ENCODE measurements at places on chromosomes 2 and 18. TPM values are rescaled to one million over a fixed set of nuclear protein-coding genes. Genes with fewer than 3 reads are reported as not detected.

GCG gene
- not detected for total RNA-seq

- peak; percentile 12 for DNase-seq
These were observed 820.5 kb upstream of the POU3F3 start for GRCh38 chr2:104033399-104033798.

GRCh38 chr2:228624733-228625132 lies 443.2 kb upstream of the SPHKAP start:
- DNase-seq = no peak

- DNase-seq = no peak
These were observed 55.5 kb downstream of the DPP4 start for GRCh38 chr2:162018530-162018929.

GRCh38 chr2:207091176-207091575 lies 74.6 kb downstream of the KLF7 start:
- no peak for DNase-seq

- no peak for DNase-seq
These were observed at the start of gene FABP1 for GRCh38 chr2:88127888-88128653. TSS of gene FABP1 (minus strand) at chr2:88128062. CDS start at chr2:88128017, 45 bp downstream.

XDH gene
- 6.1 TPM for total RNA-seq

DNA sequence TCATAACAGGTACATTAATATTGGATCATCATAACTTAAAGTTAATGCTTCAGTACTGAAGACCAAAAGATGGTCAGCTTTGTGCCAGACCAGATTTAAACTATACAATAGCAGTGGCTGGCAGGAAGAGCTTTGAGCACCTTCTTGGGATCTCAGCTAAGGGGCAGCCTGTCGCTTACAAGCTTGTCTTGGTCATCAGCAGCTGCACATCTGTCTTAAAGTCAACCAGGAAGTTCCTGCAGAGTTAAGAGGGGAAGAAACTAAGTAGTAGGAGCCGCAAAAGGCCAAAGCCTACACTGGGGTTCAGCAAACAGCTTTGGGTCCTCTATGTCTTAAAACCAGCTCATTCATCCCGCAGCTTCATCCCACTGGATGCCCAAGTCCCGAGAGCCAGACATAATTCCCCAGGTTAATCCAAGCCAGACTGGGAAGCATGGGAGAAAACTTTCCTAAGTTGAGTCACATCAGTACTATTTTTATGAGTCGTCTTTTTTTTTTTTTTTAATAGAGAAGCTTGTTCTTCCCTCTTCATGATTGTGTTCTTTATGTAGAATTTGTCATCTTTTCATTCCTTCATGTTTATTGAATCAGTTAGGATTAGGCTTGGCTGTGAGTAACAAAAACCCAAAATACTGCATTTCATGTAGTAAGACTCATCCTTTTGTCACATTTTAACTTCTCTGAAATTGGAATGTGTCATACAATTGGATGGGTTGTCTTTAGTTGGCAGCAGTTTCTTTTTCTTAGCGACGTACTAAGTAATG lies 59.3 kb downstream of the SERTAD2 start:
- DNase-seq = peak; percentile 74

ARL4C gene
- total RNA-seq = 7.8 TPM

DNA sequence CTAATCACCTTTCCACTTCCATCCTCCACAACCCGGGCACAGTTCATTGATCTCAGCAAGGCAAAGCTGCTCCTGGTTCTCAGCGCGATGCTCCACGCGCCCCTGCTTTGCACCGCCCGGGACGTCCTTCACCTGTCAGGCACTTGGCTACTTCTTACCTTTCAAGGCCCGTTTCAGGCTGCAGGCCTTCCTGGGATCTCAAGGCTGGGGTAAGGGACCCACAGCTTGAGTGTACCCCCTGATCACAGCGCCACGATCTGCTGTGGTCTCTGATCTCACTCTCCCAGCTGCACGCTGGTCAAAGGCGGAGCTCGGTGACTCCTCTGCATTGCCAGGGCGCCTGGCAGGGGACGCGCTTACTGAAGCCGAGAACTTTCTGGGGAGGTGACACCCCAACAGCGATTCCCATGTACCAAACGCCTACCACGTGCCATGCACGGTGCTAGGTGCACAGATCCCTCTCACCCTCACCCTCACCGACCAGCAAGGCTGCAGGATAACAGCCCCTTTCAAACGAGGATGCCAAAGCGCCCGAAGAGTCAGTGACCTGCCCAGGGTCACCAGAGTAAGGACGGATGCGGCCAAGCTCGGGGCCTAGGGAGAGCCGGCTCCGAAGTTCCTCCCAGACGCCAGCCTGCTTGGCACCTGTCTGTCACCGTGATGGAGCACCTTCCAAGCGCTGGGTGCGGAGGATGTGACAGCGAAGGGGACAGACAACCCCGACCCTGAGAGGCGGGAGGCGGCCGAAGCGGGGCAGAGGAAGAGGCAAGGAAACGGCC lies 818 bp downstream of the ITGB1BP1 start:
- no peak for DNase-seq

DNA sequence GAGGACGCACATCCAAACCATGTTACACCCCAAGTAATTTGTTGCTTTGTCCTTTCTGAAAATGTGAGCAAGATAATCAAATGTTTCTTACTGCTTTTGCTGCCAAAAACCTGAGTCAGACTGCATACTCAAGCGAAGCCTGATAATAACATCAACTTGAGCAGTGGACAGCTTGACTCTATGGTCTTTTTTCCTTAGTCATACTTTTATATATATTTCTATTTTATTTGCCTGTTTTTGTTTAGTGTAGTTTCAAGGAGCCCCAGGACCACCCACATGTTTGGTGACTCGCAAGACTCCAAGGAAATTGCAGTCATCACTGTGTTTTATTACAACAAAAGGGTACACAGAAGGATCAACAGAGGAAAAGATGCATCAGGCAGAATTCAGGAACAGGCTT lies 688.4 kb upstream of the PIK3C3 start:
- peak; percentile 33 for DNase-seq

- DNase-seq = no peak
These were observed 37.3 kb upstream of the KLF7 start for GRCh38 chr2:207203056-207203455.

GRCh38 chr18:60248336-60249330 lies 123.9 kb downstream of the MC4R start:
- DNase-seq = no peak

All from bronchial epithelial cell (primary cell).